ENCODE measurements at places on chromosomes 5 and 9. TPM values are rescaled to one million over a fixed set of nuclear protein-coding genes. Genes with fewer than 3 reads are reported as not detected.
A peak's percentile ranks its signal among the peaks of the same experiment; 100 is the strongest.

The MYMK gene
- not detected for total RNA-seq

The CARTPT gene
- 7.1 TPM for total RNA-seq

The SAXO1 gene
- not detected for total RNA-seq

The ZNF608 gene
- total RNA-seq, result 30.4 TPM

The HCN1 gene
- total RNA-seq, result 0.42 TPM

The FAT2 gene
- total RNA-seq, result not detected

The EGFLAM gene
- 6.6 TPM for total RNA-seq

The PCDHA13 gene
- total RNA-seq, result 0.66 TPM

The MSX2 gene
- 4.0 TPM for total RNA-seq

The TTC16 gene
- total RNA-seq, result under 0.01 TPM

GRCh38 chr5:111563031-111563822, 50.9 kb upstream of the STARD4 start:
- DNase-seq, result no peak

GRCh38 chr9:113857875-113858274, 18.2 kb upstream of the ZNF618 start:
- DNase-seq, result peak; percentile 85

DNA sequence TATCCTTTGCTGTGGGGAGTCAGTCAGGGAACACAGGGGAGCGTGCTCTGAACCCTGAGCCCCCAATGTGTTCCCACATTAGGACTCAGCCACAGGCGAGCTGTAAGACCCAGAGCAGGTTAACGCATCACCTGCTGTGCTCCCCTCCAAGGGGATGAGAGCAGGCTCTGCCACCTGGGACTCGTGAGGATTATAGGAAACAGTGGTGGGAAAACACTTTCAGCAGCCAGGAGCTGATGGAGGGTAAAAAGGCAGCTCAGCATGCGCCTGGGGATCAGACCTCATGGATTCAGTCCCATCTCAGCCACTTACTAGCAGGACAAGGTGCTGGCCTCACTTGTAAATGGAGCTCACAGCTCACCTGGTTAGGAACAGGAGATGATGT, 9.2 kb downstream of the JADE2 start:
- no peak for DNase-seq

- DNase-seq, result no peak
Measured at GRCh38 chr9:136061405-136061804, 33.7 kb downstream of the NACC2 start.

DNA sequence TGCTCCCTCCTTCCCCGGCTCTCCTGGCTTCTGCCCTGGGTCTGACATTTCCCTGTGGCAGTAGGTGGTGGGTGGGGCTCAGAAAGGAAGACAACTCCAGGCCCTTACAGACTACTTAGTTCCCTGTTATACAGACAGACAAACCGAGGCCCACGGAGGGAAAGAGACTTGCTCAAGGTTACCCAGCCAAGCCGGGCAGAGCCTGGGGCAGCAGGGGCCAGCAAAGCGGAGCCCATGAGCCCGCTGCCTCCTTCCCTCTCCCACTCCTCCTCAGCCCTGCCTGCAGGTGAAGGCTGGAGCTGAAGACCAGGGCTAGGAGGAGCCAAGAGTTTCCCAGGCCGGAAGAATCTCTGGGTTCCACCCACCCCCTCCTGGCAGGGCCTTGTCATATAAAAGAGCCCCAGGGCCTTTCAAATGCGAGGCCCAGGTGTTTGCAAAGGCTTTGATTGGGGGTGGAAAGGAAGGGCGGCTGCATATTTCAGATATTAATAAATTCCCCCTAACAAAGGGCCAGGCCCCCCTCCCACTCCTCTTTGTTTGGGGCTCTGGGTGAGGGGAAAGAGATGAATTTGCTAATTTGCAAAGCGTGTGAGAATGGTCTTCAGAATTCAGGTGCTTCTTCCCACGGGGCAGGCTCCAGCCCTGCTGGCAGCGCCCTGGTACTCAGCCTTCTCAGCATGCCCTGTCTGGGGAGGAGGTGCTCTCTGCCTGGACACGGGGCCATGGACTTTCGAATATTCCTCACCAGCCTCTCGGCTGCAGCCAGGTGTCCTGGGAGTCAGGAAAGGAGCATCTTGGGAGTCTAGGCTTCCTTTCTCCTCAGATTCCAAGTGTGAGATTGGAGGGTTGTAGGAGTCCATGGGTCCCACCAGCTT, 21.5 kb downstream of the SLC6A7 start:
- no peak for DNase-seq

- DNase-seq, result no peak
Measured at GRCh38 chr5:134554319-134555222, 29.1 kb downstream of the JADE2 start.

DNA sequence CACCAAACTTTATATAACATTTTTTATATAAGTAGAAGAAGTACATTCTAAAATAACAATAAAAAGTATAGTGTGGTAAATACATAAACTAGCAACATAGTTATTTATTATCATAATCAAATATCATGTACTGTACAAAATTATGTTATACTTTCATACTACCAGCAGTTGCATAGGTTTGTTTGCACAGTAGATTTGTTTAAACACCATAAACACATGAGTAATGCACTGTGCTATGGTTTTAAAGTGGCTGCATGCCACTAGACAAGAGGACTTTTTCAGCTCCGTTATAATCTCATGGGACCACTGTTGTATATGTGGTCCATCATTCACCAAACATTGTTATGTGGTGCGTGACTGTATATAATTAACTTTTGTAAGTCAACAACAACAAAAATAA, 137.6 kb downstream of the DRD1 start:
- no peak for DNase-seq

GRCh38 chr9:129458155-129458661, 162.7 kb downstream of the C9orf50 start:
- DNase-seq, result no peak

DNA sequence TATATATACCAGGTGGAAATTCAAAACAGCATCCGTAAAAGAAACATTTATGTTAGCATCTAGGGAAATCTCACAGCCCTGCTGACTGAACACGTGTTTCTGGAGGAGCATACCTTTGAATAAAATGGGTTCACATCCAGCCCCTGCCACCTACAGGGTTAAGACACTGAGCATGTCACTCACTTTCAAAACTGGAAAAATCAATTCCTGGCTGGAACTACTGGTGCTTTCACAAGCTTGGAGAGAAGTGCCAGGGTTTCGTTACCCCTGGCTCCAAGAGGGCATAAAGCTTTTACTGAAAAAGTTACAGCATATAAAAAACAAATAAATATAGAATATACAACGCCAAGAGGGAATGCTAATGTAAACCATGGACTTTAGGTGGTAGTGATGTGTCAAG, 48.0 kb downstream of the SERINC5 start:
- no peak for DNase-seq

DNA sequence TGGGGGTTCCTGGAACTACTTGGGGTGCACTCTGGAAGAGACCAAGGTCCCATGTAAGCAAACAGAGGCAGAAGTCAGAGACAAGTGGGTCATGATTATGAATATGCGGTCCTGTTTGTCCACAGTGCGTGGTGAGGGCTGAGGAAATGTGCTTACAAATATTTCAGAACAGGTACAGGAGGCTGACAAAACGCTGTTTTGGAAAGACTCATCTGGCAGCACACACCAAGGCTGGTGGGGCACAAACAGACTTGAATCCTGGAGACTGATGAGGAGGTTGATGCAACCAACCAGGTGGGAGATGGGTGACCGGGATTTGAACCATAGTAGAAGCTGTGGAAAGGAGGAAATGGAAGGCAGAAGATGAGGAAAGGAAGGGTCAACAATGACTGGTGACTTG, 83.8 kb downstream of the ADRB2 start:
- no peak for DNase-seq

DNA sequence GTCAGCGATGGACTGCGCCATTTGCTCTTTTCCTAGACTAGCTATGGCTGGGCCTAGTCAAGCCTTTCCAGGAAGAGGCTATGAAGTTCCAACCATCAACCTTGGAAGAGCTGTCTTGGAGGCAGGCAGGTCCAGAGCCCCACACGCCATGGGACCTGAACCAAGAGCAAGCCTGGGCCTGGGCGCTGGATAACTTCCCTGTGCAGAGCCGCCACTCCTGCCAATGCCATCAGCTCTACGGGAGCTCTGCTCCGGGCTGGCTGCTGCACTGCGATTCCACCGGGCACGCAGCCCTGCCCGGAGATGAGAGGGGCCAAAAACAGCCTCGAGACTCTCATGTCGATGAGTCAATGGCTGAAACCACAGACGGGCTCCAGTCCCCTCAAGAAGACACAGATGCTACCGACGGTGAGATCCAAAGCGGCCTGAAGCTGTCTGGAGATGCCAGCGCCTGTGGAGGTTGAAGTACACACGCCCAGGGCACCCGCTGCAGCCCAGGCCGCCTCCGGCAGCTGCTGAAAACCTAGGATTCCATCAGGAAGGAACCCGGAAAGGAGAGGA, 103.7 kb upstream of the SELENOP start:
- DNase-seq, result no peak

DNA sequence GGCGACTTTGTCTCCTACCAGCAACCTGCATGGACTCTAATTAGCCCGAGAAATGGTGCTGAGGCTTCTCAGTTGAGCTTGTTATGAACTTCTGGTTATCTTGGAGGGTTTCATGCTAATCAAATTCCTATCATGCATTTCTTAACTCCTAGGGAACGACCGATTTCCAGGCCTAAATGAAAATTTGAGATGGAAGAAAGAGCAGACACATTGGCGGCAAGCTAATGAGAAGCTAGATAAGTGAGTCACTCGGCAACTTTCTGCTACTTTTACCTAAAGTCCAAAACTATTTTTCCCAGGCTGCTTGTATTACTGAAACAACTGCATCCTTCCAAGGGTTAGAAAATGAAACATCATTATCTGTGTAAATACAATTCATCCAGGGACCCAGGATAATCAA, 207.2 kb downstream of the DOCK8 start:
- no peak for DNase-seq

DNA sequence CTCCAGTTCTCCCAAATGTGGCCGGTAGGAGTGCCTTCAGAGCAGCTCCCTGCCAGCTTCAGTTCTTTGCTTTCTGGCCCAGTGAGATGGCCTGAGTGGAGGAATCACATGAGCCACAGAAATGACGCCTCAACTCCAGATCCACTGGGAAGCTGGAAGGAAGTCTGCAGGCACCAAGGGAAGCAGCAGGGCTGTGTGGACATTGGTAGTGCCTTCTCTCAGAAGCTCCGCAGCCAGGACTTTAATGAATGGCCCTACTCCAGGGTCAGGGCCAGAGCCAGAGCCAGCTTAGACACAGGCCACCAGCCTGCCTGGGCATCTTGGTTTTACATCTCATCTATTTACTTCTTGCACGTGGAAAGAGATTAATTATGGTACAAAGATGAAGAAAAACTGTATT, 12.0 kb upstream of the PSMB7 start:
- DNase-seq, result peak; percentile 75

- DNase-seq, result no peak
Measured at GRCh38 chr5:78633700-78634099, 14.9 kb downstream of the LHFPL2 start.

DNA sequence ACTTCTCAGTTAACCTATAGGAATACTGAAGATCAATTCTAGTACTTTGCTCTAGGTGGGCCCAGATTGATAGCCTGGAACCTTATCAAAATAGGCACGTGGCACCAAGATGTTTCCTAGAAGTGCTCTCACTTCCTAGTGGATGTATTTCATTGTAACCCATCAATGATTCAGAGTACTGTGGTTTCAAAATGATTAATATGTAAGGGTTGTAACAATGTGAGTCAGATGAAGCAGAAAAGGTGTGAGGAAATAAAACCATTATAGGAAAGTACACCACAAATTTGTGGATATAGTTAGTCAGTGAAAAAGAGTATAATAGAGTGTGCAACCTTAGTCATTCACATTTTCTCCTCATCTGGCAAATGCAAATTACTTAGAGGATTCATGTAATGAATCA, 177.3 kb upstream of the FST start:
- no peak for DNase-seq

DNA sequence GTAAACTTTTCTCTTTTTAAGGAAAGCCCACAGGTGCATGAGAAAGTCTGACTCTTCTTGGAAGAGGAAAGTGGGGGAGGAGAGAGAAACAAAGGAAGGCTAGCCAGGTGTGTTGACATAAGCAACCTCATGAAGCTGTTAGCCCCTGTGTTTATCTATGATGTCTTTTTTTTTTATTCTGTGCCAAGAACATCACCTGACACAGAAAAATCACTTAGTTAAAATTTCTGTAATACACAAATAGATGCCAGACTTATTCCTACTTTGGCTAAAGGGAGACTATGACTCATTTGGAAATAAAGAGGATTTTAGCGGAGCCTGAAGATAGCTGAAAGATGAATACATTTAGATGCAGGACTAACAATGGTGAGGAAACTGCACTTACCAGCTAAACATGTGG, 58.3 kb downstream of the BAAT start:
- no peak for DNase-seq

DNA sequence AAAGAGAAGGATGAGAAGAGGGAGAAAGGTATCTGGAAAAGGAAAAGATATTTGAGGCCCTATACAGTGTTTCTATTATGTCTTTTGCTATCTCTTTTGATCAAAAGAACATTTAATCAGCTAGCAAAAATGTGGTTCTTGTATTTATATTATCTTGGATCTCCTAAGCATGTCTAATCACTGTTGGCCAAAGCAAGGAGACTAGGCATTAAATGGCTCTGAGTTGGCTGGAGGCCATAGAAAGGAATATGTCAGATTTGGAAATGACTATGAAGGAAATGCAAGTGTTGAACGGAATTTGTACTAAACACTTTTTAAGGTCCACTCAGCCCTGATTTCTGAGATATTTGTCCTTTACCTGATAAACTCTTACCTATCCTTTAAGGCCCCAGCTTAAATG, 22.4 kb upstream of the THG1L start:
- DNase-seq, result no peak

DNA sequence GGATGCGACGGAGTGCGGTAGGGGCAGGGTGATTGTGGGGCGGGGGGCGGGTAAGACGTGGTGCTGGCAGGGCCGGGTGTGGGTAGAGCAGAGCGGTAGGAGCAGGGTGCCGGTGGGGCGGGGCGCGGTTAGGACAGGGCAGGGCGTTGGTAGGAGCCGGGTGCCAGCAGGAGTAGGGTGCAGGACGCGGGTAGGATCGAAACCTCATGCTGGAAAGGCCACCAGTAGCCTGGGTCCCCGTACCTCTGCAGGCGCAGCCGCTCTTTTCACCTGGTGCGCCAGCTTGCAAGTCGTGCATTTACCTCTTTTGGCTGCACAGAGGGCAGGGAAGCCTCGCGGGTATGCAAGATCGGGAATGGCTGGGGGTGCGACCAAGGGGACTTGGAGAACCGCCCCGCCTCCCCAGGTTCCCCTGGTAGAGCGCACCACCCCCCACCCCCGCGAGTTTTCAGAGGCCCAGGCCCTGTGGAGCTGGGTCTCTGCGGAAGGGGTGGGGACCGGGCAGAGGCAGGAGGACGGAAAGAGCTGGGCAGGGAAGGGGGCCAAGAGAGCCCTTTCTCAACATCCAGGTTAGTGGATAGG, 104.8 kb upstream of the SIMC1 start:
- no peak for DNase-seq

DNA sequence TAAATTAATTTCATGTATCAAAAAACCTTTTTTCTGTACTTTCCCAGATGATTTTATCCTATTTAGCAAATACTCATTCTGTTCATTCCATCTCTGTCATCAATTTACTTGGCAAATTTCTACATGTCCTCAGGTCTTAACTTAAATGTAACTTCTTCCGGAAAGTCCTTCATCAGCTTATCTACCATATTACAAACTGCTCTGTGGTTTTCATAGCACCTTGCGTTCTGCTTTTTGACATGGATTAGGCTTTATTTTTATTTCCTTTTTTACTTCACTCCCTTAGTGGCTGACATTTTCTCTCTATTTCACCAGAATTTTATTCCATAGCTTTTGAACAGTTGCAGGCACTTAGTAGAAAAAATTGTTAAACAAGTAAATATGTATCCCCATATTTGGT, 1040.8 kb downstream of the TAF11L14 start:
- no peak for DNase-seq

- no peak for DNase-seq
Measured at GRCh38 chr9:126915281-126915816, 767 bp downstream of the RALGPS1 start.
